ENCODE measurements at places on chromosomes 4 and X. TPM values are rescaled to one million over a fixed set of nuclear protein-coding genes. Genes with fewer than 3 reads are reported as not detected.

Gene FAM9B
- total RNA-seq: 1.4 TPM

Gene VCX3B
- not detected for total RNA-seq

Gene FAM120C
- 10.5 TPM for total RNA-seq

Gene ATG4A
- total RNA-seq: 11.8 TPM
